Fibroblast of pulmonary artery (primary cell): ENCODE measurements at places on chromosomes 2 and 18.

DNA sequence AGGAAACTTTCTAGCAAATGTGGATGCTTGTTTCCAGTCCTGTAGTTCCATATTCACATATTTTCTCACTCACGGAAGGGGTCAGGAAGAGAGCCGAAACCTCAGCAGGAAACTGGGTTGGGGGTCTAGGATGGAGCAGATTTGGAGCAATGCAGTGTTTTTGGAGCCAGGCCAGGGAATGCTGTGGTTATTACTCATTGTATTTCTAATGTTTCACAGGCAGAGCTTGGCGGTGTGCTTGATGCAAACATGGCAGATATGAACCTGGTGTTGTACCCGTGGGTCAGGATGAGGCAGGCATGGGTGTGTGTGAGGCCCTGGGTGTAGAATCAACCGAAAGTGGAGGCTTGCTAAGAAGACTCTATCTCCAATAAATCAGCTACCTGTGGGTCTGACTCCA lies 34.6 kb upstream of the ACKR3 start:
- peak; percentile 35 for DNase-seq

GRCh38 chr18:79239631-79240030 lies 156.1 kb upstream of the NFATC1 start:
- DNase-seq = no peak

GRCh38 chr2:10135296-10136089 lies 13.0 kb downstream of the RRM2 start:
- DNase-seq = peak; percentile 62

- DNase-seq = peak; percentile 60
Observed at GRCh38 chr18:69951182-69951581, 3.5 kb upstream of the CD226 start.
